ENCODE measurements at places on chromosomes 16 and 17. TPM values are rescaled to one million over a fixed set of nuclear protein-coding genes. Genes with fewer than 3 reads are reported as not detected.

DNA sequence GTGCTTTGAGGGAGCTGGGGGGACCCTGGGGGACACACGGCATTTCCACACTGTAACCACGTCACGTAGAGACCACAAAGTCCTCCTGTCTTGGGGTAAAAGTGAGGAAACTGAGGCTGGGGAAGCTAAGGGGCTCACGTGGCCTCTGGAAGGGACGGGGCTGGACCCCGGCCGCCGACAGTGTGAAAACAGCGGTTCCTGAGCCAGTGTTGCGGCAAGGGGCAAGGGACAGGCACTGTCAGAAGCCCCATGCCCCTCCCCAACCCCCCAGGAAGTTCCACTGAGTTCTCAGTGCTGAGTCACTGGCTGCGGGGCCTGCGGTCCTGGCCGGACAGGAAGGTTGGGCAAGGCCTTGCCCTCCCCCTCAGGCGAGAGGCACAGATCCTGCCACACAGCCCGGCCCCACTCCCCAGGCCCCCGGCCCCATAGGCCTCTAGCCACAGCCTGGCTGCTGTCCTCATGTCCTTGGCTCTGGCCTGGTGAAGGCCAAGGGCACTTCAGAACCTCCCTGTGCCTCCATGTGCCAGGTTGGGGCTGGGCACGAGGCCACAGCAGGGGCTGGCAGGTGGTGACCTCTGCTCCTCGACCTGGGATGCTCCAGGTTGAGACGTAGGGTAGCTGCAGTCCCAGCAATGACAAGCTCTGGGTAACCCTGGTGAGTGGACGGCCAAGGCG is 5.0 kb upstream of the CCDC57 start:
- DNase-seq, result peak; percentile 78

GRCh38 chr16:5058476-5058875 is 7.3 kb downstream of the C16orf89 start:
- DNase-seq, result no peak

- DNase-seq, result peak; percentile 91
These were observed at the start of gene SOCS1 for GRCh38 chr16:11255737-11256660. SOCS1 (minus strand) TSS chr16:11256204; CDS start chr16:11255478, 726 bp downstream.

- DNase-seq, result no peak
These were observed 17.1 kb upstream of the ST6GALNAC1 start for GRCh38 chr17:76660656-76661042.

DNA sequence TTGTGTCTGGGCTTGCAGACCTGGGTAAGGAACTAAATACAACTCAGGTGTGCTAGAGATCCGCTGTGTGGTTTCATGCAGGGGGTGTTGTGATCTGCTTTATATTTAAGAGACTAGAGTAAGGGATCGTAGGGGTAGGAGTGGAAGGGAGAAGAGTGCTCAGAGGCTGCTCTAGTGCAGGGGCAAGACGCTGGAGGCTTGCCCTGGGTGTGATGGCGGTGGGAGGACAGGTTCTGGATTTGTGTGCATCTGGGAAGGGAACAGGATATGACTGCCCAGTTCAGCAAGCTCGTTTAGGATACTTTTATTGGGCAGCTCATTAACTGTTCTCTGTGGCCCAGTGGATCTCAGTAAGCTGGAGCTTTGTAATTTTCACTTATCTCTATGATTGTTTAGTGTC is 47.6 kb downstream of the RPTOR start:
- no peak for DNase-seq

GRCh38 chr17:43813386-43813785 is 19.6 kb downstream of the MPP3 start:
- no peak for DNase-seq

DNA sequence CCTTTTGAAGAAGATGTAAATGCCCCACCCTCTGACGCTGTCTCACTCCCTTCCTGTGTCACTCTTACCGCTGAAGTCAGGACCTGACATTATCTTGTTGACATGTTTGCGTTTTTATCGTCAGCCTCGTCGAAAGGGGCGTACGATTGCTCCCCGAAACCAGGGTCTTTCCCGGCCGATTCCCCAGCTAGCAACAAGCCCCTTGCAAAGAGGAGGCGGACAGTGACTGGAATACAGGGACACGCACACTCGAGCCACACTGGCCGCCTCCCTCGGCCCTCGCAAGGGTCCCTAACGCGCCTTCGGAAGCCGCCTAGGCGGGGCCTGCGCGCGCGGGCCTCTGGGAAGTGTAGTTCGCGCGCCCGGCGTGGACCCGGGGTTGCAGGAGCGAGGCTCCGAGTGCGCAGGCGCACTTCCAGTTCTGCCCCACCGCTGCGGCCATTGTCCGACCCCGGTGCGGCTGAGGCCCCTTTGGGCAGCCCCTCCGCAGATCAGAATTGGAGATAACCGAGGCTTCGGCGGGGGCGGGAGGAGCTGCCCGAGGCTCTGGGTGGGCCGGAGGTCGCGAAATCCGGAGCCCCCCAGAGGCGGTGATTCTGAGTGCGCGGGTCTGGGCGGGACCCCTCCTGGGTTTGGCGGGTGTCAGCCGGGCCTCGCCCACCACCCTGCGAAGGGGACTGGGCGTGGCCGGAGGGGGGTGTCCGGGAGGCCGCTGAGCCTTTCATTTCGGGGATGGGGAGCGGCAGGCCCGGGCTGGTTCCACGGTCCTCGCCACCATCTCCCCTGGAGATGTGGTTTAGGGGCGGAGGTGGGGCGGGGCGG is at the start of gene ZFP90:
TSS of gene ZFP90 (plus strand) at position 412 of the 822 bp plus-strand sequence. CDS start 502 bp downstream, outside the sequence.
- DNase-seq, result peak; percentile 91

GRCh38 chr16:28068976-28069375 is 5.5 kb upstream of the GSG1L start:
- DNase-seq, result peak; percentile 25

The TEX14 gene
- 0.04 TPM for polyA plus RNA-seq

The PDP2 gene
- polyA plus RNA-seq, result 3.2 TPM

The RAP1GAP2 gene
- 13.5 TPM for polyA plus RNA-seq

The PRSS8 gene
- 0.23 TPM for polyA plus RNA-seq
